ENCODE measurements at places on chromosomes 7 and 10.

- DNase-seq: no peak
Measured at GRCh38 chr7:97167176-97167575, 49.7 kb downstream of the SDHAF3 start.

DNA sequence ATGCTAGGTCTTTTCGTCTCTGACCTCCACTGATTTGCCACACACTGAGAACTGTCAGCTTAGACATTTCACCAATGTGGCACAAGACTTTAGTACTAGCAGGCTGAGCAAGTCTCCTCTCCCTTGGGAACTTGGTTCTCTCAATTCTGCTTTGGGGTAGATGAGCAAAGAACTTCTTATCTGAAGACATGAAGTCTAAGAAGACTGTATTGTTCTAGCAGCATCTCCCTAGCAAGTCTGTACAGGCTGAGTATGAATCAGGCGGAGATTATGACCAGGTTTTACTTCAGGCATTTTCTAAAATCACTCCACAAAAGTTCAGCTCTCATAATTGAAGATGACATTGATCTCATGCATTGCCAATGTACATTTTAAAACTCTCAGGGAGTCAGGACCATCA, 23.8 kb upstream of the STN1 start:
- DNase-seq: no peak

- no peak for DNase-seq
Measured at GRCh38 chr7:159022238-159022993, 122.3 kb downstream of the VIPR2 start.

DNA sequence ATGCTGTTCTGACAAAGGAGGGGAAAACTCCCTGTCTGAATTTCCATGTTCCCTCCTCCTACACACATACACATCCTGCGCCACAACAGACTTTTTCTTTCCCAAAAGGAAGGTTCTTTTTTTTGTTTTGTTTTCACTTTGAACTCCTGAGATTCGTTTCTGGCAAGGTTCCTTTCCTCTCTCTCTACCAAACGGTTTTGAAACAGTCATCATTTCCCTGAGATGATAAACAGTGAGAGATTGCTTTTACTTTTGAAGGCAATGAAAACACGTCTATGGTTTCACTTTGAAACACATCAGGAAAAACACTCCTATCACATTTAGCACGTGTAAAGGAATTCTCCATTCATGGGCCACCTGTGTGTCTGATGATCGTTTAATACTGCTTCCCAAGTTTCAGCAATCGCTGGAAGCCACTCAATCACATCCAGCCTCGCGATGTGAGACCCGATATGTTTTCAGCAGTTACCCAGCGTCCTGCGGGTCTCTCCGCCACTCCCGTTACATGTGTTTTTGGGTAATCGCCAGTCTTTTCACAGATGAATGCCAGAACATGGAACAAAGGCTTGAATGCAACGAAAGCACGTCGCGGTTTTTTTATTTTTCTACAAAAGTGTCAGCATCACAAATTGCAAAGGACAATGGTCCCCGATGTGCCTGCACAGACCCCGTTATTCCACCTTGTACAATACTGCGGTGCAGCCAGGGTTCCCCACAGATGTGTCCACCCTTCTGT, 62.8 kb upstream of the CUX1 start:
- DNase-seq: no peak

- no peak for DNase-seq
Measured at GRCh38 chr10:106931159-106931852, 233.2 kb downstream of the SORCS1 start.

DNA sequence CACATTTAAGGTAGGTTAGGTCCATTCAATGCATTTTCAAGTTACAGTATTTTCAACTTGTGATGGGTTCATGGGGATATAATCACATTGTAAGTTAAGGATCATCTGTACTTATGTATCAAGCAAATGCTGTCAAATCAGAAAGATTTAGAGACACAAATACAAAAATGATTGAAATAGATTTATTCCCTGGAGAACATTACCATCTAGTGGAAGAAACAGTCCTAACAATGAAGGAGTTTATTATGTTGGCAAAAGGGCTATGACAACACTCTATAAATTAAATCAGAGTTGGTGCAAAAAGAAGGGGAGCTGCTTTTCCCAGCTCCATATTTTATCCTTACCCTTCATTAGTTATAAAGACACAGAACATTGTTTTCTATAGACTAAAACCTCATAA, 69.0 kb downstream of the PRSS58 start:
- DNase-seq: no peak

DNA sequence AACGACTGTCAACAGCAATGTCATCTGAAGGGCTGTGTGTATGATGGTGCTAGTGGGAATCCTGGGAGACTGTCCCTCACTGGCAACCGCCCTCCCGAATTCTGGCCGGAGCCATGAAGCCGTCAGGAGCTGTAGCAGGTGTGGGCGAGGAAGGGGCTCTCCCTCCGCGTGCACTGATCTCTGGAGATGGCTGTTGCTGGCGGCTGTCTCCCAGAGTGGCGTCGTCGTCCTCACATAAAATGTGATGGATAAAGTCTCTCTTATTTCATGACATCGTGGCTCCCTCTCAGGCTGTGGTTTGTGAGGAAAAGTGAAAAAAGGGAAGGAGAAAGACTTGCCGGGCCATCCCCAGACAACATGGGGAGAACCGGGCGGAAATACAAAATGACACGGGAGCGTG, 216.5 kb downstream of the DNAJB6 start:
- DNase-seq: no peak

GRCh38 chr10:78327778-78328591, 294.3 kb downstream of the RPS24 start:
- no peak for DNase-seq

DNA sequence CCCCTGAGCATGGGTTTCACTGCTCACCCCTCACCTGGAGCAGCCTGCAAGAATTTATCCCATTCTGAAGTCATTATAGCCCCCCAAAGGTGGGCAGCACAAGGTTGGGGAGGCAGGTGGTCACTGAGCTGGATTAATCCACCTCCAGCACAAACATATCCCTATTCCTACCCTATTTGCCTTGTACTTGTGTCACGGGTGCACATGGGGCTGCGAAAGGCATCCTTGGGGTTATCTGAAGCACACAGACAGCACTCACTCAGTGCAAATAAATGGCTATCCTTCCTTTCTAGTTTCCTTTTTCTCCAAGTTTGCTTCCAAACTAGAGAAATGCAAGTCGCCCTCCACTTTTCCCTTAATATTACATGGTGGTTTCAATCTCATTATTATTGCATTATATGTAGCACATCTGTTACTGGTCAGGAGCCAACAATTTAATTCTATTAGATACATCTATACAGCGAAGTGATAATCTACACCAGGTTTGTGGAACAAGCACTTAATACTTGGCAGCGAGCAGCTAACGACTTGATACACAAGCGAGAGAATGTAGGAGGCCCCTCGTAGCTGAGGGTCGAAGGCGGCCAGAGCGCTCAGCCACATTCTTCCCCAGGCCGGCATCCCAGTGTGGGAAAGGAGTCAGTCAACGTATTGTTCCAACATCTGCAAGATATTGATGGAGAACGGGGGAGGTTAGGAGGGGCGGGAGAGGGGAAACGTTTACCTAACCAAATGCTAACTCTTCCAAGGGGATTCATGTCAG, 121.3 kb upstream of the HABP2 start:
- no peak for DNase-seq

GRCh38 chr7:41869091-41869490, 166.2 kb upstream of the INHBA start:
- DNase-seq: no peak

- DNase-seq: no peak
Measured at GRCh38 chr7:157613575-157614322, 276.9 kb downstream of the DNAJB6 start.

DNA sequence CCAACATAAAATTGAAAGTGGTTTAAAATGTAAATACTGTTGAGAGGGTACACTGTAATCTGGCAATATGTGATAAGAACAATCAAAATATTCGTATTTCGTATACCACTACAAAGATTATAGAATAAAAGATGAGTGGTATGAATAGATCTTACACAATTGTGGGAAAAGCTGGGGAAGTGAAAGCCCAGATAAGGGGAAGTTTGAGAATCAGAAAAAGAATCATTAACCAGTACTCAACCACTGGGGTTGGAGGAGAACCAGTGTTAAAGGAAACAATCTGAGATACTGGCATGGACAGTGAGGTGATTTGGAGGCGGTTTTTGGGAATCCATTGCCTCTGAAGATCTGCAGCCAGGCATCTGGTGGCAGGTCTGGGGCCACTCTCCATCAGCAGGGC, 59.7 kb upstream of the CDK14 start:
- no peak for DNase-seq

DNA sequence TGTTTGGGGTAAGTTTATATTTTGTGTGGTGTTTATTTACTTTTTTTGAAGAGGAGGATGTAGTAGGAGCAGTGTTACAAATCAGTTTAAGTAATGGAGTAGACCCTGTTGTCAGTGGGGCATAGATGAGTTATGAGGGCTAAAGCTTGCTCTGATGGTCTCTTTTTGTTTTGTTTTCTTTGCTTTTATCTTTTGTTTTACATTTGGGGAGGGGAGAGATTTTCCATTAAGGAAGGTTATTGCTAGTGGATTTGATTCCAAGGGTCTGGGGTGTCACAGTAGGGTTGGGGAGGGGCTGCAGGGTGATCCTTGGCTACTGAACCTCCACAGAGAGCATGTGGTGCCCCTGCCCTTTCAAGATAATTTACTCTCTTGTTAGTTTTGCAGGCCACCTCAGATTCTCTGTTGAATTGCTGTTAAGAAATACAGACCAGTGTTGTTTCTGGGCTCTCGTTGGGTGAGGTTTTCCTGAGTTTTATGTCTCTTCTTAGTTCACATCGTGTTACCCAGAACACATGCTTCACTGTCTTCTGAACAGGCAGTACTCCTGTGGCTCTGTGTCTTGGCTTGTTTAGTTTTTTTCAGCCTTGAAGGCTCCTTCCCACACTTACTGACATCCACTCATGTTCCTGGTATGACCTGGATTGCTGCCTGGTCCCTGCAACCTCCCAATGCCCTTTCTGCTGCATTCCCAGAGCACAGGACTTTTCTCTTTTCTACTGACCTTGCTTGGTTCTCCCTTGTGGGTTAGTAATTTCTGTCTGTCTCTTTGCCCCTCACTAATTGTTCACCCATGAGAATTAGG, 4.2 kb downstream of the KIFBP start:
- no peak for DNase-seq

- no peak for DNase-seq
Measured at GRCh38 chr7:46421441-46422230, 500.6 kb upstream of the IGFBP3 start.

Measured in activated naive CD8-positive, alpha-beta T cell treated with anti-CD3 and anti-CD28 coated beads, Interleukin-2, amount 50 U/mL, for 16 hours (primary cell).